Skeletal muscle cell (primary cell): ENCODE measurements at places on chromosomes 12 and 14.

DNA sequence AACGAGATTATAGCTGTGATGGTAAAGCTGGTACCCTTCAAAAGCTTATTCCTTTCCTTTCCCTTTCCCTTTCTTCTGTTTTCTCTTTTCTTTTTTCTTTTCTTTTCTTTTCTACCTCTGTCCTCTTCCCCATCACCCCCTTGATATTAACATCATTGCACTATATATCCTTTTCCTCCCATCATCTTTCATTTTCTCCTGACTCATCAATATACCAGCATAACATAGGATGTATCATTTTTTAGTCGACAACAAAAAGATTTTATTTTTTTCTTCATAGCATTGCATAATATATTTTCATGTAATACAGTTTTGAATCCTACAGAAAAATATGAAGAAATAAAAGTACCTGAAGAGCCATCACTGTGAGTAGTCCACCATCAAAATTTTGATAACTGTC is 230.6 kb downstream of the RAD51B start:
- no peak for DNase-seq

GRCh38 chr12:91178139-91178561 is 4.5 kb downstream of the DCN start:
- no peak for DNase-seq

DNA sequence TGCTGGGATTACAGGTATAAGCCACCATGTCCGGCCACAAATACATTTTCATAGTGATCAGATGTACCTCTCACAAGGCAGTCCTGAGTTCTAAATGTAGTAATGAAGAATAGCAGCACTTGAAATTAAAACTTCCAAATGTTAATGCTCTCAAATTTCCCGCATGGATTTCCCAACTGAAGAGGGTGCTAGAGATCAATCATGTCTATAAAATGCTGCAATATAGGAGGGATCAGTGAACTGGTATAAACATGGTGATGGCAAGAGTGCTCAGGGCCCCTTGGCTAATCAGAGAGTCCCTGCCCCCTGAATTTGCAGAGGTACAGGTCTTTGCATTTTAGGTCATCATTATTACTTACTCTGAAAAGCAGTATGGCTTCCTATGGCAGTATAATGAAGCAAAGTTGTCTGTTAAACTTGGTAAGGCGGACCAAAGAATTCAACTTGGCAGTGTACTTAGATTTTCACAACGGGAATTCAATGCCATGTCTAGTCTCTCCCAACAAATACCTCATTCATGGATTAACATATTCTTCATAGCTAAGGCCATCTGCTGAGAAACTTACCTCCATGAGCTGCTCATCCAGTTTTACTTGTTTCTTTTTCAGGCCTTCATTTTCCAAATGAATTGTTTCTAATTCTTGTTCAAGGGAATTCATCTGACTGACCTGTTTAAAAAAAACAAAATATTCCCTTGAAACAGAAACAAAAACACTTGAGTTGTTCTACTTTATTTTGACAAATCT is 67.0 kb upstream of the SAV1 start:
- no peak for DNase-seq

- DNase-seq, result no peak
Measured at GRCh38 chr12:127770118-127770517, 496.9 kb upstream of the TMEM132C start.
